ENCODE measurements at places on chromosomes 5 and 9.
A peak's percentile ranks its signal among the peaks of the same experiment; 100 is the strongest.

DNA sequence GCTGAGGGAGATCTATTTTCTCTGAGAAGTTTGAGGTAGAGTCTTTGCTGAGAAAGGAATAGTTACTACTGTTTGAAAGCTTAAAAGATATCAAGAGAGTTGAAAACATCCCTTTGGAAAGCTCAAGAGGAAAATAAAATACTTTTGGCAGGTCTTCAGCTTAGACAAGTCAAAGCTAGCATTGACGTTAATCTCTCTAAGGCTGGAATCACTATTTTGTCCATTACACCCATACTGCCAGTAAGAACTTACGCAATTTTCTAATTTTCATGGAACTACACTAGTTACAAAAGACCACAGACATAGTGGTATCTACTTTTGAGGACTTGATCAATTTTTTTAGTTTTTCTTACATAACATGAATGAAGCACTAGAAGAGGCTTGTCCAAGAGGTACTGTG is 494.9 kb downstream of the PSAT1 start:
- DNase-seq = no peak

DNA sequence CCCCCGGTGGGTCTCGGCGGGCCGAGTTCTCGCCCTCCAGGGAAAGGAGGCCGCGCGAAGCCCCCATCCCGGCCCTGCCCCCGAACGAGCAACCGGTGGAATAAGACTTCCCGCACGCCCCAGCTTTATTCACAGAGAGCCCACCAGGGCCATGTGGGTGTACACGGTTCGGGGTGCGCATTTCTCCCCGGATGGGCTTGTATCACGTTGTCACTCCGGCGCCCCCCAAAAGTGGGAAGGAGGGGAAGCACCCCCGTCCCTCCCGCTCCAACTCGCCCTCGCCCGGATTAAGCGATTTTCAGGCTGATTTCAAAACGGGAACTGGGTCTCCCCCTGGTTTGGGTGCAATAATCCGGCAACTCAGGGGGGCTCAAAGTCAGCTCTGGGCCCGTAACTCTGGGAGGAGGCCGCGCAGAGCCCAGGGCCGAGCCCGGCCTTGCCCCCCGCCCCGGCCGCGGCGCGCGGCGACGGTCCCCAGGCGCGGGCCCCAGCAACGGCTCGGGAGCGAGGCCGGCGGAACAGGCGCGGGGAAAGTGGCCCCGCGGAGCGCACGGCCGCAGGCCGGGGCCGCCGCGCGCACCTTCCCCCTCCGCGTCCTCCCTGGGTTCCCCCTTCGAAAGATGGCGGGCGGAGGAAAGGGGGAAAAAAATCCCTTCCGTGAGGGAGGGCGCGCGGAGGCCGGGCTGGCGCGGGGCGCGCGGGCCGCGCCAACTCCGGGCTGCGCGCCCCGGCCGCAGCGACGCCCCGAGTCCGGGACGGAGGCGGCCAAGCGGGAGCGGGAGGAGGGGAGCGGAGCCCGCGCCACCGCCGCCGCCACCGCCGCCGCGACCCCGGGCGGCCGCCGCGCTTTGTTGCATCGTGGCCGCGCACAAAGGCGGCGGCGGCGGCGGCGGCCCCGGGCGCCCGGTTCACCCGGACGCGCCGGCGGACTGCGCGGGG is 644 bp downstream of the BRD3 start:
- peak; percentile 32 for DNase-seq

DNA sequence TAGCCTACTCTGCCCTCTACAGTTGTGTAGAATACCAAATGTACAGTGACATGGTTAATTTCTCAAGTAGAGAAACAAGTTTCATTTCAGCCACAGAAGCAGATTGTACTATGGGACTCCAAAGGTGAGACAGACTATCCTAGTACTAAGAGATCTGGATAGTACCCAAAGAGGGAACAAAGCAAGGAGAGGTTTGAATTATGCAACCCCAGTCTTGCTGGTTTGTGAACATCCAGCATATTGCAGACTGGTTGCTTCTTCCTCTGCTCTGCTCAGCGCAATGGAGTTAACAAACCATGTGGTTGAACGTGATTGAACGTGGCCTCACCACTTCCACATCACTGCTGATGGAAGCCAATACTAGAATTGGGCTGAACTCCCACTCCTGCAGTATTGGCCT is 43.3 kb upstream of the ALDOB start:
- DNase-seq = no peak

DNA sequence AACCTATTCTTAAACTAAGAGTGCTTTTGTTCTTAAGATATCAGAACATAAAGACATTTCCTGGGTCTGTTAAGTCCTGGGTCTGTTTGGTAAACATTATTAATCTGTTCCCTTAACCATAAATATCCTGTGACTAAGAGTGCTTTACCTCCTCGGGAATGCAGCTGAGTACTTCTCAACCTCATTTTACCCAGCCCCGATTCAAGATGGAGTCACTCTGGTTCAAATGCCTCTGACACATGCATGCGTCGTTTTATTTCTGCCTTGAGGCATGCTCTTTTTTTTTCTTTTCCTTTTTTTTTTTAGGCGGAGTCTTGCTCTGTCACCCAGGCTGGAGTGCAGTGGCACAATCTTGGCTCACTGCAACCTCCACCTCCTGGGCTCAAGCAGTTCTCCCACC is 39.8 kb upstream of the FBXL17 start:
- no peak for DNase-seq

- DNase-seq = no peak
Measured at GRCh38 chr9:96073531-96074480, 198.3 kb downstream of the ERCC6L2 start.

GRCh38 chr5:57452885-57453284 is 29.7 kb downstream of the ACTBL2 start:
- DNase-seq = no peak

DNA sequence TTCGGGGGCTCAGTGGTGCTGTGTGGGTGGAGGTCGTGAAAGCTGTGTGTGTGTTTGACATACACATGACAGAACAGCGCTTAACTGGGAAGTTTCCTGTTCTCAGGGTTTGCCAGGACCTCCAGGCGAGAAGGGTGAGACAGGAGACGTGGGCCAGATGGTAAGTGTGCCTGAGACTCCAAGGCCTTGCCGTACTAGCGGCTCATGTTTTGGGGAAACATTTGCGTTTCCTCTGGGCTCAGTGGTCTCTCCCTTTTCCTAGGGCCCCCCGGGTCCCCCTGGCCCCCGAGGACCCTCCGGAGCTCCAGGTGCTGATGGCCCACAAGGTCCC is 68.3 kb upstream of the FCN2 start:
- no peak for DNase-seq

GRCh38 chr5:9558319-9558965 is 12.6 kb upstream of the SEMA5A start:
- no peak for DNase-seq

- no peak for DNase-seq
Measured at GRCh38 chr5:124660229-124661093, 86.0 kb downstream of the ZNF608 start.

DNA sequence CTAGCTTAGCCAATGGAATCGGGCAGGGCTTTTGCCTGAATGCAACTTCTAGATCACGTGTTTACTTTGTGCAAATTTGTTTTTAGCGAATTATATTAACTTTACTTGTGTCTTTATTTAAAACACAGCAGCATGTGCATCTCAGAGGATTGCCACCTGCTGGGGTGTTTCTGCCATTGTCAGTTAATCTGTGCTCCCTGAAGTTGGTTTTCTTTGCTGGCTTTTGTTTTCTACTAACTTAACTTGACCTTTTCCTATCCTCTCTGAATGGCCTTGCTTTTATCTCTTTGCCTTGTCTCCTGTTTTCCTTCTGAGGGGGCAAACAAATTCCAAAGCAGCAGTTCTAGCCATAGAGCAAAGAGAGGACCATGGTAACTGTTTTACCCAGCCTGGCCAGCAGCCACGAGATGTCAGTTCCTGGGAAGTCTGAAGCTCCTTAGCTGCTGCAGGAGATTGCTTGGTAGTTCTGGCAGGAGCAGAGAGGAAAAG is 67.6 kb downstream of the ARHGEF28 start:
- DNase-seq = no peak
